ENCODE measurements at places on chromosomes 2 and 18. TPM values are rescaled to one million over a fixed set of nuclear protein-coding genes. Genes with fewer than 3 reads are reported as not detected.

Gene B3GNT7
- 2.8 TPM for total RNA-seq

Gene SLC8A1
- total RNA-seq: 0.41 TPM

Gene FBXO36
- 0.94 TPM for total RNA-seq

Gene RAB27B
- total RNA-seq: 11.7 TPM

Gene SPATA3
- not detected for total RNA-seq

Gene CHRNG
- total RNA-seq: not detected

Gene UGT1A5
- not detected for total RNA-seq

Gene ANAPC1
- total RNA-seq: 31.8 TPM

Gene RNF25
- 44.9 TPM for total RNA-seq

Gene RNF144A
- 8.5 TPM for total RNA-seq

Gene CNTNAP5
- total RNA-seq: not detected

Gene SMAD4
- 54.6 TPM for total RNA-seq

Gene FOXI3
- total RNA-seq: not detected

Gene POU3F3
- 0.06 TPM for total RNA-seq

Gene VAMP8
- total RNA-seq: 23.2 TPM

Gene ZSWIM2
- not detected for total RNA-seq

Gene SLC14A1
- not detected for total RNA-seq

Gene SP9
- 3.0 TPM for total RNA-seq

Gene REG3G
- not detected for total RNA-seq

Gene TBR1
- not detected for total RNA-seq
